ENCODE measurements at places on chromosomes 5 and 9.

DNA sequence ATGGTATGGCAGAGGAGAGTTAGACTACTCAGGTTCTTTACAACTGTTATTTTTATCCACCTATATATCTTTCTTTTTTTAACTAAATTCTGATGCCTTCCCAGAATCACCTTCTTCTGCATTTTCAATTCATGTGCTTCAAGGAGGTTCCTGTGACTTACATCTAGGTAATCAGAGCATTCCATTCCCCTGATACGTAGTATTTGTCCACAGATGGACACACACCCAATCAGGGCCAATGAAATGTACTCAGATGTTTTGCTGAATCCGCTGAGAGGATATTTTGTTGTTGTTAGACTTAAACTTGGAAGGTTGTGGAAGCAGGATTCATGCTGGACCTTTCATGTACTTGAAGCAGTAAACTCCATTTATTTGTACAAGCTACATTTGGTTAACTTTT is 159.4 kb upstream of the FER start:
- DNase-seq, result no peak

DNA sequence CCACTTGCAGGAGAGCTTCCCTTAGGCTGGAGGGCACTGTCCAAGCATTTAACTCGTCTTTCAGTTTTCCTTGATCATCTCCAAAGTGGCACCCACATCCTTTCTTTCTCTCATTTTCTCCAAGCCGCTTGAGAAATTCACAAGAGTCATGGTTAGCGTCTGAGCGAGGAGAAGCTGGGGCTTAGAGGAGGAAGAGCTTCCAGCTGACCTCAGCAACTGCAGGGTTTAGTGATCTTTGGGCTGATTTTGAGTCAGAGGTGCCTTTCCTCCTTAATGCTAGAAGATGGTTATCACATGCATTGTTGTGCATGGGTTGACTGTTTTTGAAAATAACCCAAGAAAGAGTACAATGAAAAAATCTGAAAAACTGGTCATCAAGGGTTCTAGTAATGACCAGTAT is 134.7 kb downstream of the GADD45G start:
- DNase-seq, result no peak

- DNase-seq, result no peak
Measured at GRCh38 chr5:98638111-98638510, 135.4 kb upstream of the RGMB start.

DNA sequence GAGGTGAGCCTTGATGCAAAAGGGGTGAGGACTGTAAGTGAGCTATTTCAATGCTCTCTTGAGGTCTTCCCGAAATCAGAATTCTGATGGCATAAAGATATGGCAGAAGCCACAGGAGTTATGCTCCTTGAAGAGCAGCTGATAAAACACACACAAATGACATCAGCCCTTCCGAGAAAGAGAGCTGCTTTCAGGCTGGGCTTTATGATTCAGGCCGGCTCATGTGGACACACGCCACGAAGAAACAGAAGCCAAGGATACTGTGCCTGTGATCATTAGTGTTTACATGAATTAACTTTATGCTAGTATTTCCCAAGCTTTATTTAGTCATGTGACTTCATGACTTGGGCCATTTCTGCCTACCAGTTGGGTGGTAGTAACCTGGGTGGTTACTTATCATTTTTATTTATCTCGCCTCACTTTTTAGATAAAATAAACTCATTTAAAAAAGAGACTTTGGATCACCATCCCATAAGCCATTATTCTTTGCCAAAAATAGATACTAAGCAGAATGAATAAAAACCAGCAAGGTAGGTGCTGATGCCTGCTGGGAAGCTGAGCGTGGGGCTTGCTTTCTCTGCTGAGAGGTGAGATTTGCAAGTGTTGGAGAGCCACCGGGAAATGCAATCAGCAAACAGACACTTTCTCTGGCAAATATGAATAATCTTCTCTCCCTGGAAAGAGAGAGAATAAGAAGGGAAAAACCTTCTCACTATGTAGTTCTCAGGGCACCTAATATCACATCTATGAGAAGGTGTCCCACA is 73.0 kb upstream of the SLC25A51 start:
- peak; percentile 60 for DNase-seq

GRCh38 chr5:178373711-178374110 is 141.1 kb upstream of the PHYKPL start:
- no peak for DNase-seq

DNA sequence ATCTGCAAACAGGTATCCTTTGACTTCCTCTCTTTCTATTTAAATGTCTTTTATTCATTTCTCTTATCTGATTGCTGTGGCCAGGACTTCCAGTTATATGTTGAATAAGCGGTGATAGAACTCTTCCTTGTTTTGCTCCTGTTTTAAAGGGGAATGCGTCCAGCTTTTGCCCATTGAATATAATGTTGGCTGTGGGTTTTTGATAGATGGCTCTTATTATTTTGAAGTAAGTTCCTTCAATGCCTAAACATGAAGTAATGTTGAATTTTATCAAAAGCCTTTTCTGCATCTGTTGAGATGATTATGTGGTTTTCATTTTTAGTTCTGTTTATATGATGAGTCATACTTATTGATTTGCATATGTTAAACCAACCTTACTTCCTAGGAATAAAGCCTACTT is 300.5 kb upstream of the CTNND2 start:
- no peak for DNase-seq

DNA sequence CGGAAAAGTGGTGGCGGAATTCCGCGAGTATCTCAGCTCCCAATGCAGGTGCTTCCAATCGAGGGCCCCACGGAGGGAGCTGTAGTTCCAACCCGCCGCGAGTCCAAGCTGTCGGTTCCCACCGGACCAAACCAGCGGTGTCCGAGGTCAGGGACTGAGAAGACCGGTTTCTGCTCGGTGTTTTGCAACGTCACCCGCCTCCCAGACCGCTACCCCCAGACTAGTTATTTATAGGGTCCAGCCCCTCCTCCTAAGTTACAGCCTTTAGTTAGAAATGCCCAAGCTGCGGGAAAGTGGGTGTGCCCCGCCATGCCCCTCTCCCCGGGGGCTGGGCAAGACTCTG is 677 bp upstream of the MYORG start:
- DNase-seq, result no peak

DNA sequence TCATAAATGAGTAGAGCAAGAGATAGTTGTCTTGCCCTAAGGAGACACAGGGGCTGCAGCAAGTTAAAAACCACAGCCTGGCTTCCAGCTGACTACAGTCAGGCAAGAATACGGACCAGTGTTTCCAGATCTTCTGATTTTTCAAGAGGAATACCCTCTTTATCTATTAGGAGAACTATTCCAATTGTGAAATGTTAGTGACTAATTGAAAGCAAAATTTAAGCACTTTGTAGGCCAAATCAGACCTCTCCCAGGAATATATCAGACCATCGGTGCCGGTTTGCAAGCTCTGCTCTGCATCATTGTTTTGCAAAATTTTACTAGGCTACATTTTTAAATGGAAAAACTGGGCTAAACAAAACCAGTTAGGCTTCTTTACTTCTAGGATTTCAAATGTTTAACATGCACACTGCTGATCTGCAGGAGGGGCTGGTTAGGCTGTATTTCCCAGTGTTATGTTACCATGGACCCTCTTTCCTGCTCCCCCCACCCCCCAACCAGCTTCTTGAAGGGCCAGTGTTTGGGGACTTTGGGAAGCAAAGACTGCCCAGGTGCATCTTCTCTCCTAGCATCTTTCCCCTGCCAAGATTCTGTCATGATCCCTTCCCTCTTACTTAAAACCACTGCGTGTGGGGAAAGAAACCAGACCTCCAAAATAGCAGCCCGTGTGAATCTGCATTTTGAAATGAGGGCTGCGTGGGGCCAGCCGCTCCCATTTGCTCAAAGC is 1.1 kb upstream of the ARSI start:
- no peak for DNase-seq

- no peak for DNase-seq
Measured at GRCh38 chr5:163712011-163712410, 206.6 kb downstream of the MAT2B start.

DNA sequence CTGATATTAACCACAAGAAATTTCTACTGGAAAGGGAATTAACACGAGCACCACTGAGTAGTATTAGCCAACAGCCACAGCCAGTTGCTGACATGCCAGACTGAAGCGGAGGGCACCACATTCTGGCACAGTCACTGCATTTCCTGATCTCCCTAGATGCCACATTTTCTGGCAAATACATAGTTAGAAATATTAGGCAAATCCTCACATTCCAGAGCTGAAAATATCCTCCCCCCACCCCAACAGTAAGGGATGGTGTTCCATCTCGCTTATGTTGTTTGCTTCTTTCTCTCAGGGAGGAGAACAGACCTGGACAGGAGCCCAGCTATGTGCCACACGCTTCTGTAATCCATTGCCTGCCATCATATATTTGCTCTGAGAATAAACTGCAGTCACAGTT is 32.8 kb upstream of the MCTP1 start:
- no peak for DNase-seq

DNA sequence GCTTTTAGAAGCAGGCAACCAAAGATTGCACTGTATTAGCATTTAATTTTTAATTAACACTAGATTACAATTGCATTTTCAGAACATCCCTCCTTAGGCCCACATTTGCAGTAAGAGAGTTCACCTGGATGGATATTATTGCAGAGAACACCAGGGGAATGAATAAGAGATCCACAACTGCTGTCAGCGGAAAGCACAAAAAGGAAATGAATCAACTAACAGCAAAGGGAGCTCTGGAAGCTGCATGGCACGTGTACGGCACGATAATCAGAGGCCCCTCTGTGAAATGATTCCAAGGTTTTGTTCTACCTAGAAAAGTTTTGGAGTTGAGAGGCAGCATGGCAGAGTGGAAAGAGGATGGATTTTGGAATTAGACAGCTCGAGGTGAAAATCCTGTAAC is 361.2 kb upstream of the C9orf72 start:
- DNase-seq, result no peak

GRCh38 chr5:152505442-152506042 is 100.5 kb upstream of the NMUR2 start:
- peak; percentile 76 for DNase-seq

DNA sequence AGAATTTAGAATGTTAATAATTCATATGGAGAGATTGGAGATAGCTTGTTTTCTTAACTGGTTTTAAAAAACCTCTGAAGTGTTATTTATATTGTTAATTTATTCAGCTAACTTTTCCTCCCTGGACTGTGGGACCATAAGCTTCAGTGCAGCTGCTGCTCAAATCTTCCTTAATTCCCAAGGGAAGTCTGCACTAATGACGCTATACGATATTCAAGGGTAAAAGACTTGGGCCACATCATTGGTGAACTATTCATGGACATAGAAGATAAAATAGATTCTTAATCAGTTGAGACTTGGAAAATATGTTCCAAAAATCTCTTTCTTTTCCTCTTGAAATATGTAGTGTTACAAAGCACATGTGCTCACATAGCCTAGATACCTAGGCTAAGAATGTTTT is 31.1 kb upstream of the GAS1 start:
- DNase-seq, result no peak

GRCh38 chr5:7779019-7780005 is 71.6 kb downstream of the CFAP90 start:
- no peak for DNase-seq

DNA sequence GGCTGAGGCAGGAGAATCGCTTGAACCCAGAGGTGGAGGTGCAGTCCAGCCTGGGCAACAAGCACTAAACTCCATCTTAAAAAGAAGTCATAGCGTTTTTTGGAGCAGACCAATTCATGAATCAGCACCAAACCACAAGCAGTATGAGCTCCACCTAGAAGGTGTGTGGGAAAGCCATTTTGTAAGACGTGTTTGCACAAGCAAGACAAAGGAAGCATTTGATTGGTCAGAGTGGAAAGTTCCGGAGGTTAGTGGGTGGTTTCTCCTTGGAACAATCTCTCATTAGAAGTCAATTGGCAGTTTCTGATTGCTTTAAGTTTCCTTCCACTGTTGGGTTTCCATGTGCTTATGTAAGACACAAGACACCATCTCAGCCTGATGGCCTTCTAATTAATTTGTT is 5.0 kb downstream of the SRD5A1 start:
- DNase-seq, result no peak

GRCh38 chr5:113510836-113511451 is 2.5 kb upstream of the YTHDC2 start:
- DNase-seq, result peak; percentile 38

GRCh38 chr9:126144196-126144595 is 182.4 kb upstream of the MVB12B start:
- no peak for DNase-seq

DNA sequence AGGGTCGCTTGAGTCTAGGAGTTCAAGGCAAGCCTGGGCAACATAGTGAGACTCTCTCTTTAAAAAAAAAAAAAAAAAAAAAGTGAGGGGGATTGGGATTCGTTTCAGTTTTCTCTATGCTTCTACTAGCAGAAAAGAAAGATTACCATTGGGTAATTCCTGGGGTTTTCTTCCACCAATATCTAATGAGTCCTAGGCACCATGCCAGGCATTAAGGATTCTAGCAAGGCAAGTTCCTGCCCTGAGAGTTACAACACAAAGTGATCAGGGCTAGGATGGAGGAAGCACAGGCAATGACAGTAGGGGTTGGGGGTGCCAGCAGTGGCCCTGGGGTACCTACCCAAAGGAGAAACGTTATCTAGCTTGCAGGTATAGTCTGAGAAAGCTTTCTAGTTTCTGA is 90.8 kb downstream of the PCDH1 start:
- DNase-seq, result peak; percentile 56

- DNase-seq, result no peak
Measured at GRCh38 chr5:176614805-176615478, 5.0 kb upstream of the GPRIN1 start.

DNA sequence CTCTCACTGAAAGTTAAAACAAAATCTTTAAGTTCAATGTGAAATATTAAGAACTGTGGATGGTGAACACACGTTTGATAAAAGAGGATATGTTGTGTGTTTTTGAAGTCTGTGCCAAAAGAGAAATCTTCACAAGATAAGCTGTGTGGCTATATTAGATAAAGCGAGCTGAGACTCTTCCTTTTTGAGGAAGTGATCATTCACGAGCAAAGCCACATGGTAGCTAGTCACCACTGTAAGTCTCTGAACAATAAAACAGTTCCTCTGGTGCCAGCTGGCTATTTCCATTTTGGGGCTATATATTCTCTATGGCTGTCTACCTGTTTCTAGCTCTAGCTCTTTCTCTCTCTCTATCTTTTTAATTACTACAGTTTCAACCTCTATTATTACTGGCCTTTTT is 1849.2 kb upstream of the C9orf72 start:
- no peak for DNase-seq

- no peak for DNase-seq
Measured at GRCh38 chr5:115892021-115892420, 50.3 kb downstream of the AP3S1 start.

GRCh38 chr9:95634536-95634935 is 117.8 kb upstream of the PTCH1 start:
- no peak for DNase-seq

DNA sequence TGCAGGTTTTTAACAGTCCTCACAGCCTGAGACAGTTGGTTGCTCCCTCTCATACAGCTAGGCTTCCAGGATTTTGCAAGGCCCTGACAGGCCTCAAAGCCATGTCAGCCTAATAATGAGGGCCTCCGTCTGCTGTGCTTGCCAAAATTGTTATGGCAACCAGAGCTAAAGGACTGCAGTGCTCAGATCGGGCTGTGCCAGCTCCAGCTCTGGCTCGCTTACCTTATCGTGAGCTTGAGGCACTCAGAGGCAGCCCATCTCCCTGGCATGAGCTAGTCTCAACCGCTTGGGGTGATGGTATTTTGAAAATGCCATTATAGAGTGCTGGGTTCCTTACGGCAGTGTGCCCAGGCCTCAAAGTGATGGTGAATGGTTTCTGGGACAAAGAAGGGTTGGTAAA is 8.4 kb downstream of the MTAP start:
- DNase-seq, result no peak

Data from small intestine (tissue), 16 donors.